ENCODE measurements at places on chromosomes 12 and 14.

GRCh38 chr12:111732786-111733185, 33.9 kb upstream of the ALDH2 start:
- DNase-seq, result no peak

DNA sequence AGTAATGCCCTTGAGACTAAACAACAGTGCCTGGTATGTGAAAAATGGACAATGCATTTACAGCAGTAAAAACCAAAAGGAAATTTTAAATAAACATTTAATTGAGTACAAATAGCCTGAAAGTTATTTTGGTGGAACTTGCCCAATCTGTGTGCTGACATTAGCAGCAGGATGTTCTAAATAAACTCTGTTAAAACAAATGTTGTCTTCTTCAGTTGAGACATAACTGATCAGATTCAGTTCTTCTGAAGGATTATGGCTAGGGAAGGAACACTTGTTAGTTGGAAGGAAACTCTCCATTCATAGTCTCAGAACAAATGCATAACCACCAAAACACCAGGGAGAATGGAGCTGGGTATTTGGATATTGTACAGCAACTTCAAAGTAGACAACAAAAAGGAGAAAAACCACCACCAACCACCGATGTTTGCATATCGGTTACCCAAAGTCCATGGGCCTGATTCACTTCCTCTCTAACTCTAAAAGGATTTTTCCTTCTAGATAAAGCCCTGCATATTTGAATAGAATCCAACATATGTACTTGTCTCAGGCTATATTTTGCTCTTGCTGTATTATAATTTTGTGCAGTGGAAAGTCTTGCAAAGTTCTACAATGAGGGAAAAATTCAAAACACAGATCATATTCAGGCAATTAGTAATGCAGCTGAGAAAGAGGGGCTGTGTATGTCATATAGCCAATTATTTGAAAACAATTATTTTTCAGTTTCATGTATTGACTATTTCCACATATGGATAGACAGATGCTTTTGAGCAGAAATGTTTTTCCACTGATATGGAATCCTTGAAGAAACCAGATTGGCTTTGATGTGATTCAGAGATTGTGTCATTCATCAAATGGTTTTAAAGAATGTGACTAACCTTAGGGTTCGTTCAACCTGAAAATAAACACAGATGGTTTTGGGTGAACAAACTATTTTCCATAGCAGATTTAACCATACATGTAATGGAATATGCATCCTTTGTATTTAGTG, 152.2 kb upstream of the BMP4 start:
- DNase-seq, result no peak

DNA sequence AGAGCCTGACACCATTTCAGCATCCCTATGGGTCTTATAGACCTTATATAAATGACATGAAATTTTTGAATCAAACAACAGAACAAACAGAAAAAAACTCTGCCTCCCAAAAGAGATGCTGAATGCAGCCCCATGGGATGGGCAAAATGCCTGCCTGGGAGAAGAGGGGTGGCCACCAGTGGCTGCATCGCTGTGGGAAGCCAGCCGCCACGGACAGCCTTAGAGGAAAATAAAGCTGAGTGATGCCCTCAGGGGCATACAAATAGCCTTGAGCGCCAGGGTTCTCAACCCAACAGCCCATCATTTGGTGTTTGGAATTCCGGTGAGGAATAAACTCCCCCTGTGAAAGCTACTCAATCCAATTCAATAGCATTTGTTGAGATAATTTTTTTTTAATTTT, 22.9 kb downstream of the SYNE3 start:
- DNase-seq, result no peak

- DNase-seq, result no peak
These were observed 32.9 kb downstream of the MAP1LC3B2 start for GRCh38 chr12:116591855-116592637.

DNA sequence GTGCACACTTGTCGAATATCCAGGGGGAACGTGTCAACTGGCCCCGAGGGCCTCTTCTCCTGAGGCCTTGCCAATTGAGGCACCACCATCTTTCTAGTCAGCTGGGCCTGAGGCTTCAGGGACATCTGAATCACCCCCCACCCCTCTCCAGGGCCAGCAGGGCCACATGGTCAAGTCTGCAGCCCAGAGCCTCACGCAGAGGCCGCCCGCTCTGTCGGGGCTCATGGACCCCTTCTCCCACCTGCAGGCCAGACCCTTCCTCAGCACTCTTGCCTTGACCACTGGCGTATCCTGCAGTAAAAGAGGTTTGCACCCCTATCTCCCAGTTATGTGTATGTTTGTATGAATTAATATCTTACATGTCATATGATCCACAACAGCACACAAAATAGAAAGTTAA, 182.3 kb downstream of the CALM1 start:
- DNase-seq, result no peak

DNA sequence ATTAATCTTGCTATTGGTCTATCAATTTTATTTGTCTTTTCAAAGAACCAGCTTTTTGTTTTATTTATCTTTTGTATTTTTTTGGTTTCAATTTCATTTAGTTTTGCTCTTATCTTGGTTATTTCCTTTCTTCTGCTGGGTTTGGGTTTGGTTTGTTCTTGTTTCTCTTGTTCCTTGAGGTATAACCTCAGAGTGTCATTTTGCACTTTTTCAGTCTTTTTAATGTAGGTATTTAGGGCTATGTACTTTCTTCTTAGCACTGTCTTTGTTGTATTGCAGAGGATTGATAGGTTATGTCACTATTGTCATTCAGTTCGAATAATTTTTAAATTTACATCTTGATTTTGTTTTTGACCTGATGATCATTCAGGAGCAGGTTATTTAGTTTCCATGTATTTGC, 92.7 kb upstream of the DCD start:
- no peak for DNase-seq

- DNase-seq, result no peak
These were observed 113.3 kb downstream of the PRKD1 start for GRCh38 chr14:29814156-29815015.

DNA sequence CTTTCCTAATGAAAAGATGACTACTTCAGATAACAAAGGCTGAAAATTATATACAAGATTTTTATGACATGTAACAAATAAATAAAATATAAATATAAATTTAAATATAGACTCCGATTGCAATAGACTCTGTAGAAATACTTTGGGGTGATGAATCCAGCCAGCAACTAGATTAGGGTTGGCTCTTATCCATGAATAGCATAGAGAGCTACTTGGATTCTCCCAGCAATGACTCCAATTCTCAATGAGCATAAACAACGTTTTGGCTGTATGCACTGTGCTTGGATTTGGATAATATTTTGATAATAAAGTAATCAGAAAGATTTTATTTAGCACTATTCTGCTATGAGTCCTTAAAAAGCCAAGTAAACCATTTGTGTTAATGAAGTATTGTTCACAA, 58.0 kb upstream of the LRFN5 start:
- no peak for DNase-seq

DNA sequence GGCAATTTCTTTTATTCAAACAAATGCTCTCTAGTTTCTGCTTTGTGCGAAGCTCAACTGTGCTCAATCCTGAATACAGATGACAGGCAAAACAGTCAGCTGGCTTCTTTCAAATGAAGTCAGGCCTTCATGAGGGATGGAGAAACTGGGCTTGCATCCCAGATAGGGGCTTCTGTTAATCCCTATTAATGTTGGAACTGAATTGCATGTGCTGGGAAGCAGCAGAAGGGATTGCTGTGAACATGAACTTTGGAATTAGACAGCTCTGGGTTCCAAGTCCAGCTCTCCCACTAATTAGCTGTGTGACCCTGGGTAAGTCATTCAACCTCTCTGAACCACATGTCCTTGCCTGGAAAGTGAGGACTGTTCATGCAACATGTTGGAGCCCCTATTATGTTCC, 21.1 kb upstream of the CORO1C start:
- DNase-seq, result no peak
